HT1080 (cell line): ENCODE measurements at places on chromosomes 13 and 19. TPM values are rescaled to one million over a fixed set of nuclear protein-coding genes. Genes with fewer than 3 reads are reported as not detected.

KLK14 gene
- not detected in 2 replicates for total RNA-seq

ODAD3 gene
- 0.14 and 0.33 TPM in 2 replicates for total RNA-seq

CNN1 gene
- total RNA-seq: 0.45 and 0.63 TPM in 2 replicates

ZNF829 gene
- 2.7 and 4.1 TPM in 2 replicates for total RNA-seq

MBD3L1 gene
- total RNA-seq: not detected in 2 replicates

USE1 gene
- 30.5 and 36.4 TPM in 2 replicates for total RNA-seq

ZNF730 gene
- total RNA-seq: 0.03 TPM in 1 of 2 replicates, not detected in the other
